Upper lobe of right lung (tissue), 1 donor: ENCODE measurements at places on chromosomes 4 and X. TPM values are rescaled to one million over a fixed set of nuclear protein-coding genes. Genes with fewer than 3 reads are reported as not detected.

Gene FAM9B
- 0.52 TPM for total RNA-seq

Gene RAPGEF2
- 61.3 TPM for total RNA-seq

Gene SOWAHB
- total RNA-seq, result 2.5 TPM

- no peak for DNase-seq
These were observed 39.8 kb upstream of the TMEM131L start for GRCh38 chr4:153426207-153426885.

- DNase-seq, result no peak
These were observed 96.8 kb downstream of the FNIP2 start for GRCh38 chr4:158865520-158866177.

DNA sequence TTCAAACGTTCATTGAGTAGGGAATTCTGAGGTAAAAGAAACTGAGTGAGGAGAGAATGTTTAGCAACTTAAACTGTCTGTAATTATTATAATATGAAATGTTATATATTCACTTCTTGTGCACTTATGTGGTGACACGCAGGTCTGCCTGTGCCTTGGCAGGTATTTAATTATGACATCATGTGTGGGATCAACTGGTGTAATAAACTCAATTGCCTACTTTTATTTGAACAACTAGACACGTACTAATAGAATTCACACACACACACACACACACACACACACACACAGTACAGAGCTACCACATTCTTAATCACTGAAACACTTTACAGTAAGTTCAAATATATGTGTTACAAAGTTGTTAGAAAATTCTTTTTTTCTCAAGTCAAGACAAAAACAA is 20.7 kb upstream of the SLC25A31 start:
- DNase-seq, result no peak

GRCh38 chr4:80229128-80229527 is 31.8 kb downstream of the PRDM8 start:
- DNase-seq, result no peak
